ENCODE measurements at places on chromosomes 6 and 20.

DNA sequence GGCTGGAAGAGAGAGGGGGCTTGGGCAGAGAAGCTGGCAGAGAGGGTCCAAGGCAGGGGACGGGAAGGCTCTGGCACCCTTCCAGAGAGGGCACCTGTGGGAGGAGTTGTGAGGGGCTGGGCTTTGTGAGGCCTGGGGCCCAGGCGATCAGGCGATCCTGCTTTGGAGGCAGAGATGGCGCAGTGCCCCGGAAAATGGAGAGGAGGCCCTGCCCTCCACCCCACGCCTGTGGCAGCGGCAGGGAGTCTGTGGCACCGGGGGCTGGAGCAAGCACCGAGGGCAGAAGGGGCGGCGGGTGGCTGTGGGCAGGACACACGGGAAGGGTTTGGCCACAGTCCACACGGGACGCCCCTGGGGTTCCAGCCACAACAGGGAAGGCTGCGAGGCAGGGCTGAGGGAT is 36.5 kb upstream of the FNDC1 start:
- DNase-seq, result no peak

GRCh38 chr6:170152989-170153388 is 137.9 kb downstream of the DLL1 start:
- DNase-seq, result no peak

GRCh38 chr6:41515995-41516394 is 30.2 kb upstream of the FOXP4 start:
- DNase-seq, result no peak

GRCh38 chr6:166025149-166025898 is 142.3 kb downstream of the TBXT start:
- no peak for DNase-seq

DNA sequence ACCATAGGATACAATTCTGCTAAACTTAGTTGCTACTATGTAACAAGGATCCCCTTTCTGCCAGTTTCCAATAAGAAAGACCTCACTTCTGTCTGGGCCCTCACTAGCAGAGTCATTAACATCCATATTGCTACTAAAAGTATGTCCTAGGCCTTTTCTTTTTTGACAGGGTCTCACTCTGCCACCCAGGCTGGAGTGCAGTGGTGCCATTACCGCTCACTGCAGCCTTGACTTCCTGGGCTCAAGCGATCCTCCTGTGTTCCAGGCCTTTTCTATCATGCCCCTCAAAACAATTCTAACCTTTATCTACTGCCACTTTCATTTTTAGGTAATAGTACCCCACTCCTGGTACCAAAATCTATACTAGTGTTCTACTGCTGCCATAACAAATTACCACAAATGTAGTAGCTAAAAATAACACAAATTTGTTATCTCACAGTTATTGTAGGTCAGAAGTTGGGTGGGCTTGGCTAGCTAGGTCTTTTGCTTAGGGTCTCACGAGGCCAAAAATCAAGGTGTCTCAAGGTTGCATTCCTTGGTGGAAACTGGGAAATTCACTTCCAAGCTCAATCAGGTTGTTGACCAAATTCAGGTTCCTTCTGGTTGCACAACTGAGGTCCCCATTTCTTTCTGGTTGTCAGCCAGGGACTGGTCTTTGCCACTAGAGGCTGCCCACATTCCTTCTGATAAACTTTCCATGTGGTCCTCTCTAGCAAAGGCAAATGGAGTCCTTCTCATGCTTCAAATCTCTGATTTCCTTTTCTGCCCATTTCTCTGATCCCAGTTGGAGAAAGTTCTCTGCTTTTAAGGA is 3.0 kb downstream of the CSNK2A1 start:
- DNase-seq, result peak; percentile 10

DNA sequence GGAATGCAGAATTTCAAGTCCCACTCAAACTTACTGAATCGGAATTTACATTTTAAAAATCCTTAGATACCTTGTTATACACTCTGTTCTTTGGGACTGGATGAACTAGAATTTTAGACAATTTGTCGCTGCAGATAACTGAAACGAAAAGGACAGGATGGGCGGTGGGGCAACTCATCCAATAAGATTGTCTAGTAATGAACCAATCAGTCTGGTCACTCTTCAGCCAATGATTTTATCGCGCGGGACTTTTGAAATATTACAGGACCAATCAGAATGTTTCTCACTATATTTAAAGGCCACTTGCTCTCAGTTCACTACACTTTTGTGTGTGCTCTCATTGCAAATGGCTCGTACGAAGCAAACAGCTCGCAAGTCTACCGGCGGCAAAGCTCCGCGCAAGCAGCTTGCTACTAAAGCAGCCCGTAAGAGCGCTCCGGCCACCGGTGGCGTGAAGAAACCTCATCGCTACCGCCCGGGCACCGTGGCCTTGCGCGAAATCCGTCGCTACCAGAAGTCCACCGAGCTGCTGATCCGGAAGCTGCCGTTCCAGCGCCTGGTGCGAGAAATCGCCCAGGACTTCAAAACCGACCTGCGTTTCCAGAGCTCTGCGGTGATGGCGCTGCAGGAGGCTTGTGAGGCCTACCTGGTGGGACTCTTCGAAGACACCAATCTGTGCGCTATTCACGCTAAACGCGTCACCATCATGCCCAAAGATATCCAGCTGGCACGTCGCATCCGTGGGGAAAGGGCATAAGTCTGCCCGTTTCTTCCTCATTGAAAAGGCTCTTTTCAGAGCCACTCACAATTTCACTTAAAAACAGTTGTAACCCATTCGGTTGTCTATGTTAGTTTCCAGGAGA is 41.9 kb upstream of the HFE start:
- peak; percentile 96 for DNase-seq

GRCh38 chr6:53317861-53318260 is 30.9 kb downstream of the ELOVL5 start:
- DNase-seq, result no peak

DNA sequence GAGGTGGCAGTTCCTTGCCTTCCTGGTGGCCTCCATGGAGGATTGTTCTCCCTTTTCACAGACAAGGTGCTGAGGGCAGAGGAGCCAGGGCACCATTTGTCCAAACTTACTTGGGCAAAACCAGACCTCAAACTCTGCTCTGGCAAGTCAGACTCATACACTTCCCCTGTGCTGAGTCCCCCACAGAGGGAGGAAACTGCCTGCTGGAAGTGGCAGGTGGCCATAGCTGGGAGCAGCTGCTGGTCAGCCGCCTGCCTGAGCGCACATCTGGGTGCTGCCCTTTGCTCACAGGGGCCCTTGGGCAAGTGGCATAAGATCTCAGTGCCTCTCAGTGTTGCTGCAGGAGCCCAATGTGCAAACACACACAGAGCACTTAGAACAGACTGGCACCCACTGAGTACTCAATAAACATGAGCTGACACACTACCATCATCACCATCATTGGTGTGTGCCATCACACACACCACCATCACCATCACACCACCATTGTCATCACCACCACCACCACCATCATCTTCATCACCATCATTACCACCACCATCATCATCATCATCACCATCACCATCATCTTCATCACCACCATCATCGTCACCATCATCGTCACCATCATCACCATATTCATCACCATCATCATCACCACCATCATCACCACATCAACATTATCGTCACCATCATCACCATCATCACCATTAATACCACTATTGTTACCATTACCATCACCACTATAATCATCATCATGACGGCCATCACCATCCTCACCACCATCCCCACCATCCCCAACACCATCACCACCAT is 17.6 kb downstream of the NOL4L start:
- DNase-seq, result no peak

DNA sequence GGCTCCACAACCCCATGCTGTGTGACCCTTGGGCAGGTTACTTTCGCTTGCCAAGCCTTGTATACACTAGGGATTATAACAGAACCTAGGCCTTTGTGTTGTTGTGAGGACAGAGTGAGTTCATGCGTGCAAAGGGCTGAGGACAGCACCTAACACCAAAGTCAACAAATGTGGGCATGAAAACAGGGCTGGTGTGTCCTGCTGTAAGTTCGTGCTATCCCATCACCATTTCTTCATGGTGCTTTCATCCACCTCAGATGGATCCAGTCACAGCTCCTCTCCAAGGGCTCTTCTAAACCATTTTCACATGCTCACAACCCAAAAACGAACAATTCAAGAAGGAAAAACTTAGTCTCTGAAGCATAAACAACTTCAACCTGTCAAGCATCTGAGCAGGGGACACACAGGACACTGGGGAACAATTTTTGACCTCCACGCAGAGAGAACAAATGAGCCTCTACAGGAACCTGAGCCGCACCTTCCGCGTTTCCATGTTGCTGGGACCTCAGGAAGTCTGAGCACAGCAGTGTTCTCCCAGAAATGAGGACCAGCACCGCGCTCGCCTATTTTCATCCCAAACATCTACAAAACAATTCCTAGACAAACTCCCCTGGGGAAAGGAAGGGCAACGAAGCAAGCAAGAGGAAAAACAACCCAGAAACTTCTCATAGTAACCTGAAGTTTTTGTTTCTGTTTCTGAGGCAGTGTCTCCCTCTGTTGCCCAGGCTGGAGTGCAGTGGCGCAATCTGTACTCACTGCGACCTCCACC is 3.1 kb downstream of the LRP11 start:
- DNase-seq, result no peak
